ENCODE measurements at places on chromosomes 6 and 20. TPM values are rescaled to one million over a fixed set of nuclear protein-coding genes. Genes with fewer than 3 reads are reported as not detected.

SMLR1 gene
- total RNA-seq: not detected

ALDH8A1 gene
- not detected for total RNA-seq

SCUBE3 gene
- 0.70 TPM for total RNA-seq

CDH22 gene
- total RNA-seq: 0.31 TPM

NR2E1 gene
- total RNA-seq: not detected

E2F3 gene
- total RNA-seq: 37.2 TPM

AIF1 gene
- 6.2 TPM for total RNA-seq

FAM209B gene
- not detected for total RNA-seq

PPIL6 gene
- 1.5 TPM for total RNA-seq

SLC35D3 gene
- total RNA-seq: 1.5 TPM

THBD gene
- total RNA-seq: 0.97 TPM

NRN1 gene
- not detected for total RNA-seq

GSTA4 gene
- 19.5 TPM for total RNA-seq

PTCRA gene
- not detected for total RNA-seq

EEF1A2 gene
- 37.1 TPM for total RNA-seq

SUMO4 gene
- 1.9 TPM for total RNA-seq

RIPOR3 gene
- 6.3 TPM for total RNA-seq

GJA10 gene
- total RNA-seq: not detected

GTSF1L gene
- total RNA-seq: not detected

CAGE1 gene
- 0.07 TPM for total RNA-seq

CST4 gene
- not detected for total RNA-seq

TSHZ2 gene
- total RNA-seq: 0.49 TPM

RUNX2 gene
- total RNA-seq: 1.7 TPM

NMBR gene
- total RNA-seq: not detected

FAM162B gene
- total RNA-seq: 6.3 TPM

CAP2 gene
- 6.7 TPM for total RNA-seq

PMEPA1 gene
- total RNA-seq: 8.9 TPM

SOBP gene
- total RNA-seq: 3.1 TPM

ASCC3 gene
- total RNA-seq: 95.9 TPM

VWA7 gene
- 0.12 TPM for total RNA-seq

TRIM31 gene
- total RNA-seq: not detected

STX7 gene
- total RNA-seq: 22.4 TPM

CST1 gene
- total RNA-seq: 2.7 TPM

All from GM23338 (cell line).